ENCODE measurements at places on chromosomes 6 and 20.

GRCh38 chr20:32621891-32622584 is 36.9 kb upstream of the NOL4L start:
- DNase-seq, result no peak

DNA sequence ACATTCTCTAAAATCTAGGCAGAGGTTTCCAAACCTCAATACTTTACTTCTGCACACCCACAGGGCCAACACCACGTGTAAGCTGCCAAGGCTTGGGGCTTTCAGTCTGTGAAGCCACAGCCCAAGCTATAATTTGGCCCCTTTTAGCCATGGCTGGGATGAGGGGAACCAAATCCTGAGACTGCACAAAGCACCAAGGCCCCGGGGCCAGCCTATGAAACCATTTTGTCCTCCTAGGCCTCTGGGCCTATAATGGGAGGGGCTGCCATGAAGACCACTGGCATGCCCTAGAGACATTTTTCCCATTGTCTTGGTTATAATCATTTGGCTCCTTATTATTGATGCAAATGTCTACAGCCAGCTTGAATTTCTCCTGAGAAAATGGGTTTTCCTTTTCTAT is 513.0 kb upstream of the ADGRB3 start:
- no peak for DNase-seq

- DNase-seq, result no peak
Observed at GRCh38 chr6:72691249-72691648, 69.4 kb downstream of the KCNQ5 start.

GRCh38 chr6:148874698-148875293 is 128.0 kb downstream of the UST start:
- DNase-seq, result no peak

DNA sequence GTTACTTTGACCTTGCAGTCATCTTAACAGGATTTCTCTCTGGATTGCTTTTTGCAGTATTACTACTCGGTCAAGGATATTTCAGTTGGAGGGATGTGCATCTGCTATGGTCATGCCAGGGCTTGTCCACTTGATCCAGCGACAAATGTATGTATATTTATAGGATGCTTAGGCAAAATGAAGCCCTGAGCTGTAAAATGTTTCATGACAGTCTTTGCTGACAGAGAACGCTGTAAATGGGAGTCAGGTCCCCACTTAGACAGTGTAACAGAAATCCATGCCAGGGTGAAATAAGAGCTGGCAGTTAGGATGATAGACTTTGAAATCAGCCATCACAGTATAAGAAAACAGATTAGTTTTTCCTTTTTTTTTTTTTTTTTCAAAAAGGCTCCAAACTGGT is 264.0 kb downstream of the LAMA2 start:
- no peak for DNase-seq

DNA sequence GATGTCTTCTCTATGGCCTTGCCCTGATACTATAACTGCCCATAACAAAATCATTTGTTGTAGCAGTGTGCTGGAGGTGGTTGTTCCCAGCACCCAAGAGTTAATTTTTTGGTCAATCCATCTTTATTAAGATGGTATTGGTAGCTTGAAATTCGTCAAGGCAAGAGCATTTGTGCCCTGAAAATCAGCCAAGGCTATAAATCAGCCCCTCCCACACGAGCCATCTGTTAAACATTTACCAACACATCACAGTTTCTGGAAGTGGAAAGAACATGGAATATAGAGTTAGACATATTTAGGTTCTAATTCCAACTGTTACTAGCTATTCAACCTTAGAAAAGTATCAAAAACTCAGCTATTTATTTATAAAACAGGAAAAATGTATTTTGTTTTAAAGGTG is 888.4 kb upstream of the GJE1 start:
- no peak for DNase-seq

GRCh38 chr20:2921506-2921905 is 48.2 kb downstream of the PTPRA start:
- DNase-seq, result no peak

Measured in Kasumi-1 (cell line).